ENCODE measurements at places on chromosomes 16 and 17.

DNA sequence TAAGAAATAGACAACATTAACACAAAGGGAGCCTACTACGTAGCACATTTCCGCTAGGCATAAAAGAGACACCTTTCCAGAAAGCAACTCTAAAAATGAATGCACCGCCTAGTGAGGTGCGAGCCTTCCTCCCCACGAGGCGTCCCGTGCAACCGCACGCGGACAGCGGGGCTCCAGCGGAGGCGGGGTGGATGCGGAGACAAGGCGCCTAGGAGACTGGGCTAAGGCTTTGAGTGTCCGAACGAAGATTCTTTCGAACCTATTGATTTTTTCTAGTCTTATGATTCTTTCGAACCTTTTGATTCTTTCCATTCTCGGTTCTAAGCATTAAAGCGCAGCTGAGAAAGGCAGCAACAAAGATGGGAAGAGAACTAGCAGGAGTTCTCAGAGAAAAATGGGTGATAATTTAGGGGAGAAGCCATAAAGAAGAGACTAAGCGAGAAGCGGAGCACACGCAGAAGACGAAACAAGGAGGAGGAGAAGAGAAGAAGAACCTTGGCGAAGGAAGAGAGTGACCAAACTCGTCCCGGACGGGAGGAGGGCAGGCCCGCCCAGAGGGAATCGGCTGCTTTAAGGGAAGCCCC, 394 bp upstream of the CPD start:
- no peak for DNase-seq

- no peak for DNase-seq
These were observed 6.4 kb downstream of the PDK2 start for GRCh38 chr17:50101346-50102163.

- no peak for DNase-seq
These were observed 21.7 kb downstream of the PPL start for GRCh38 chr16:4915226-4915761.

DNA sequence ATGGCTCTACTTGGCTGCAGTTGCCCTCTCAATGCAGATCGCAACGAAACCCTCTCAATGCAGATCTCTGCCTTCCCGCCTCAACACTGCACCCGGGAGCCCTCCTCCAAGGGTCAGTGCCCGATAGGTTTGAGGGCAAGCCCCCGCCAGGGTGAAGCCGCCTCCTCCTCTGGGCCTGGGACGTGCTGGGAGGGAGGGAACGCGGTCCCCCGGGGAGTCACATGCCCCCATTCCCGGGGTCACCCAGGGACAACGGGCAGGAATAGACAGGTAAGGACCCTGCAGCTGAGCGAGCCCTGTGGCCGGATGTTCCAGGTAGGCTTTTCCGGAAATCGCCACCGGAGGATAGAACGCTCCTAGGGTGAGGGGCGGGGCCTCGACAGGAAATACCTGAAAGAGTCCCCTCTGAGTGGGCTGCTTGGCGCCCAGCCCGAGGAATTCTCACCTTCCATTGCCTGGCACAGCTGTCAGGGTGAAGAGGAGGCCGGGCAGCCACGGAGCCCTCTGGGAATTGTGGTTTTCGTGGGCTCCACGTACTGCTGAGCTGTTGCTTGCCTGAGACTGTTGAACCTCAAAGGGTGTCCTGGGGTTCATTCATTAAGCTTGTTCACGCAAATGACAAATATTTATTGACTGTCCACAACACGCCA, 12.8 kb downstream of the ZNF174 start:
- DNase-seq: no peak

- DNase-seq: no peak
These were observed 1.7 kb downstream of the SLC52A1 start for GRCh38 chr17:5033352-5034015.

- DNase-seq: no peak
These were observed 297.5 kb upstream of the XYLT1 start for GRCh38 chr16:17768257-17768656.

DNA sequence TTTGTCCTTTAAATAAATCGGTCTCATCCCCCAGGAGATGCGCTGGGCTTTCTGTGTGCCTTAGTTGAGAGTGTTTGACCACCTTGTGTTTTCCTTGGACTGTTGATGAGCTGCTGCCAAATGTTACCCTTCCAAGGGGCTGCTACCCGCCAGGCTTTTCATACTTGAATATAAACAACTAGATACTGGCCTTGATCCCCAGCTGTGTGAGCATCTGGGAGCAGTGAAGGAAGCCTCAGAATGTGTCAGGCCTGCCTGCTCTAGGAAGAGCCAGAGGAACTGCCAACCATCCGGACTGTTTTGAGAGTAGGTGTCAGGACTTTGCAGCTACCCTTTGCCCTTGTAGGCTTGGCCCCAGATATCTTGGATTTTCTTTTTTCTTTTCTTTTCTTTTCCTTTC, 57.8 kb downstream of the LDHD start:
- no peak for DNase-seq

DNA sequence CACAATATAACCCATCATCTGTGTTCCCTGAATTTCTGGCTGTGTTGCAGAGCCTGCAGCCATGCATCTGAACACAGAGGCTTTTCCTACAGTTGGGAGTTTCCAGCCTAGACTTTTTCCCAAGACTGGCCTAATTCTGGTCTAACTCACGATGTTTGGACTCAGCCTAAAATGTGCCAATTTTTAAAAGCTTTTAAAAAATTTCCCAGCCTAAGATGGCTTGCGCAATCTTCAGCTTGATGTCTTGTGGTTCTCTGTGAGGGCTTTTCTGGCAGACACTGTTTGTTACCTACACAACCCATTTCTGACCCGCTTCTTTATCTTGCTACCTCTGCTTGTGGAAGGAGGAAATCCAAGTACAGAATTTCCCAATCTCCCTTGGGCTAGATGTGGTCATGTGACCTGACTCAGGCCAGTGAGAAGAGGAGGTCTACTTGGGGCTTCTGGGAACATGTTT, 72.7 kb upstream of the GAS7 start:
- peak; percentile 21 for DNase-seq

- DNase-seq: no peak
These were observed 6.5 kb downstream of the KRT9 start for GRCh38 chr17:41565338-41565737.

- DNase-seq: no peak
These were observed 99.9 kb downstream of the SDK2 start for GRCh38 chr17:73544333-73544732.

DNA sequence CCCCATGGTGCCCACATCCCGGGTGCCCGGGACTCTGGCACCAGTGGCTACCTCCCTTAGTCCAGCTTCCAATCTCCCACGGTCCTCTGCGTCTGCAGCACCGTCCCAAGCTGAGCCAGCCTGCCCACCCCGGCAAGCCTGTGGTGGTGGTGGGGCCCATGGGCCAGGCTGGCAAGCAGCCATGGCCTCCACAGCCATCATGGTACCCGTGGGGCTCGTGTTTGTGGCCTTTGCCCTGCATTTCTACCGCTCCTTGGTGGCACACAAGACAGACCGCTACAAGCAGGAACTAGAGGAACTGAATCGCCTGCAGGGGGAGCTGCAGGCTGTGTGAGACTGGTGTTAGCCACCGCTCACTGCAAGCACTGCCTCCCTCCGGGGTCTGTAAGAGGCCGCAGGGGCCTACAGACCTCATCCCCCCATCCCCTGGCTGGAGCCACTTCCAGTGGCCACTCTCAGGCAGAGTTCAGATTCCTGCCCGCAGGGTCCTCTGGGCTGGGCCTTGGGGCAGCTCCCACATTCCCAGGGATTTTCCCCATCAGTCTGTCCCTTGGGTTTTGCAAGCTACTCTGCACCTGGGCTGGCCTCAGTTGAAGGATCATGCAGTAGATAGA, 3.9 kb upstream of the SETD1A start:
- DNase-seq: peak; percentile 82

DNA sequence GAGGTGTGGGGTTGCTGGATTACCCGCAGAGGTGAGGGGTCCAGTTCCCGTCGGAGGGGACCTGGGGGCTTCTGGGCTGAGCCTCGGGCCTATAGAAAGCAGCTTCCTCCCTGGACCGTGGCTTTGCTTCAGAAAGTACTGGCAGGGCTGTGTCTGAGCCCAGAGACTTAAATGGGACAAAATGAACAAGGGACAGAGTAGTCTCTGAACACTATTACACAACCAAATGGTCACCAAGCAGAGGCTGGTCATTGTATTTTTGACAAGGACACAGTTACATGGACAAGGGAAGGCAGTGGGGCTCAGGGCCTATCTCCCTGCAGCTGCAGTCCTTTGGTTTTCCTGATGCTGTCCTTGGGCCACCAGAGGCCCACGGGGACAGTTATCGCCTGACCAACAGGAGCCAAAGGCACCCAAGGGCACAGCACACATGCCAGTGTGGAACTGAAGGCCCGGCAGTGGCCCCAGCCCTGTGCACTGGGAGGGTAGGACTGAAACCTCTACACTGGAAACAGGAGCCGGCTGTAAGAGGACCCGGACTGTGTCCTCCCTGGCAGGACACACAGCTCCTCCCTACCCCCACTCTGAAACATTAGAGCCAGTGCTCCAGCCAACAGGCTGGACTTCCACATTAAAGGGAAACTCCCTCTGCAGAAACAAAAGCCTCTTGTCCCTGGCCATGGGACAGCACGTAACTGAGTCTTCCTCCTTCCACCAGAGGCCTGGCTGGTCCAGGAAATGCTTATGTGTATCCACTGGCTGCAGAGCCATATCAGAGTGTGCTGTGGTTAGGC, 26.0 kb upstream of the ERN1 start:
- DNase-seq: no peak

DNA sequence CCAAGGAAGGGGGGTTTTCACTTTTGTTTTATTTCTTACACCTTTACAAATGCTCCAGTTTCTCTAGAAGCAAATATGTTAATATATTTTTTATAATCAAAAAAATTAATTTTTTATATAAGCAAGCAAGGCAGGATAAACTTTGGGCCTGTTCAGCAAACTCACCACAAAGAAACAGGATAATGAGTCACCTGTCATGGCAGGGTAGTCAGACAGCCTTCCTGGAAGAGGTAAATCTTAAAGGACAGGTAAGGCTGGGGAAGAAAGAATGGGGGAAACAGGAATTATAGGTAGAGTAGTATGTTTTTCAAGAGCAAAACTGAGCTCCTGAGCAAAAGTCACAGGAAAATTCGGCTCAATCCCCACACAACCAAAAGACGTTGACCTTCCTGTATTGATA, 186.3 kb upstream of the SOX9 start:
- no peak for DNase-seq
